Endothelial cell of coronary artery (primary cell): ENCODE measurements at places on chromosomes 5 and 9. TPM values are rescaled to one million over a fixed set of nuclear protein-coding genes. Genes with fewer than 3 reads are reported as not detected.

The PROP1 gene
- total RNA-seq = not detected in 2 replicates

The LCN1 gene
- 0.66 TPM in 1 of 2 replicates, not detected in the other for total RNA-seq

The TMEM215 gene
- not detected in 2 replicates for total RNA-seq

The PSIP1 gene
- total RNA-seq = 46.1 and 47.1 TPM in 2 replicates

The NXNL2 gene
- total RNA-seq = 0.19 TPM in 1 of 2 replicates, not detected in the other

The RMRP gene
- total RNA-seq = 34,663 and 71,197 TPM in 2 replicates

The PLAC8L1 gene
- 0.18 and 0.38 TPM in 2 replicates for total RNA-seq

The HAVCR1 gene
- not detected in 2 replicates for total RNA-seq

The SLC35D2 gene
- 14.2 and 18.2 TPM in 2 replicates for total RNA-seq

The DRD1 gene
- not detected in 2 replicates for total RNA-seq

The FLT4 gene
- 5.5 and 10.6 TPM in 2 replicates for total RNA-seq

The CDC20B gene
- total RNA-seq = not detected in 2 replicates

The ZNF484 gene
- total RNA-seq = 11.9 and 13.0 TPM in 2 replicates

The TNC gene
- 0.28 and 0.54 TPM in 2 replicates for total RNA-seq

The KIF3A gene
- total RNA-seq = 10.4 and 13.2 TPM in 2 replicates

The ADCY2 gene
- not detected in 2 replicates for total RNA-seq

The C1QTNF2 gene
- 0.09 TPM in 1 of 2 replicates, not detected in the other for total RNA-seq

The SLC36A3 gene
- not detected in 2 replicates for total RNA-seq

The JAKMIP2 gene
- 0.09 TPM in 1 of 2 replicates, not detected in the other for total RNA-seq

The PCA3 gene
- total RNA-seq = 0.28 and 0.90 TPM in 2 replicates

The ARL14EPL gene
- total RNA-seq = 0.18 TPM in 1 of 2 replicates, not detected in the other

The NR5A1 gene
- not detected in 2 replicates for total RNA-seq

The FCN2 gene
- total RNA-seq = not detected in 2 replicates

The ZNF454 gene
- total RNA-seq = 1.2 TPM in 1 of 2 replicates, not detected in the other

The SMARCA2 gene
- total RNA-seq = 52.3 and 66.6 TPM in 2 replicates

The SSNA1 gene
- 108 and 110 TPM in 2 replicates for total RNA-seq

The IFNA8 gene
- total RNA-seq = not detected in 2 replicates

The TEK gene
- 91.3 and 91.8 TPM in 2 replicates for total RNA-seq

The GMCL2 gene
- total RNA-seq = not detected in 2 replicates

The CCDC112 gene
- total RNA-seq = 6.1 and 7.4 TPM in 2 replicates

The PRUNE2 gene
- total RNA-seq = 5.6 and 20.7 TPM in 2 replicates

The PTGR1 gene
- total RNA-seq = 53.3 and 91.0 TPM in 2 replicates
